ENCODE measurements at places on chromosomes 1 and 21. TPM values are rescaled to one million over a fixed set of nuclear protein-coding genes. Genes with fewer than 3 reads are reported as not detected.

MMEL1 gene
- total RNA-seq, result 1.8 TPM

GRCh38 chr1:151629278-151629677, 17.4 kb downstream of the SNX27 start:
- DNase-seq, result no peak

DNA sequence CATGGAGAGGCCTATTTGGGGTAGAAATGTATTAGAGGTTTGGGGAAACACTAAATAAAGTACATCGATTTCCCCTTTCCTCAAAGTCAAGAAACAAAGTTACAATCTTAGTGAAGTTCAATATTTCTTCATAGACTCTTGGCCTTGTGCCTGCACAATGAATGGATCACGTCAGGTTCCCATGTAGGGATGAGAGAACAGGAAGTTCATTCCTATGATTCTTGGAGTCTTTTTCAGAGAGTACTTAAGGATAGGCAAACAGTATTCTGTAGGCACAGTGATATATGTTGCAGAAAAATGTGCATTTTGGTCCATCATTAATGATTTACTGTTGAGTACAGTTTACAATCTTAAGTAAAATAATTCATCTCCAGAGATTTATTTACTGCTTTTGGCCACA, 275.5 kb downstream of the RGS7 start:
- no peak for DNase-seq

GRCh38 chr1:222229672-222230312, 318.1 kb downstream of the HHIPL2 start:
- DNase-seq, result no peak

DNA sequence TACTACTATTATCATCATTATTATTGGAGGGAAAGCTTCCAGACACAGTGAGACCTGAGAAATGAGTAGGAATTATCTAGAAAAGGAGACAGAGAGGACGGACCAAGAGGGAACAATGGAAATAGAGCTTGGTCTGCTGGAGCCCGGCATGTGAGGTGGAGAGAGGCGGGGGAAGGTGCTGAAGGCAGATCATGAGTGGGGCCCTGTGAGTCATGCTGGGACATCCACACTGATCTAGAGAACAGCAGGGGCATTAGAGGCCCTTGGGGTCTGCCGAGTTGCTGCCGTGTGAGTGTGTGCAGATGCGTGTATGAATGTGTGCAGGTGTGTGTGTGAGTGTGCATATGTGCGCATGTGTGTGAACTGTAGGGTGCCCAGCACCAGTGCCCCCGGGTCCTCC, 65.7 kb downstream of the TMCO4 start:
- no peak for DNase-seq

GRCh38 chr1:77925956-77926355, 37.5 kb downstream of the NEXN start:
- DNase-seq, result no peak

DNA sequence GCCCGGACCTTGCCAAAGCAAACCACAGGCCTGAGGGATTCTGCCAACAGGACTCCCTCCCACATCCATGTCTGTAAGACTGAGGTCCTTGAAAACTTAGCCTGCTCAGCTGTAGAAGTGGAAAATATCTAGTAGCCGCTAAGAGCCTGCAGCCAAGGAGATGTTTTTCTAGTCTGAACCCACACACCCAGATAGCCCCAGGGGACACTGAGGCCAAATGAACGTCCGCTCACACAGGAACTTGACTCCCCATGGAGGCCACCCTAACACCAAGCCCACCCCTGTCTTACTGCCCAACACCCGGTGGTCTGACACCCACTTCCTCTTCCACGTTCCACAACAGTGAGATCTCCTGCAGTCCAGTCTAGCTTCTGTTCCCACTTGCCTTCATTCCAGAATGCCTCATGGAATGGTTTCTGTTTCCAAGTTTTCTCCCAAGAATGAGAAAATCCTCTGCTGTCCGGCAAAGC, 174.8 kb downstream of the PLPP3 start:
- DNase-seq, result no peak

- DNase-seq, result no peak
Observed at GRCh38 chr1:11985851-11986250, 5.6 kb downstream of the MFN2 start.

PALMD gene
- total RNA-seq, result 8.2 TPM

GRCh38 chr1:39653546-39654031, 14.1 kb upstream of the HEYL start:
- peak; percentile 81 for DNase-seq

DNA sequence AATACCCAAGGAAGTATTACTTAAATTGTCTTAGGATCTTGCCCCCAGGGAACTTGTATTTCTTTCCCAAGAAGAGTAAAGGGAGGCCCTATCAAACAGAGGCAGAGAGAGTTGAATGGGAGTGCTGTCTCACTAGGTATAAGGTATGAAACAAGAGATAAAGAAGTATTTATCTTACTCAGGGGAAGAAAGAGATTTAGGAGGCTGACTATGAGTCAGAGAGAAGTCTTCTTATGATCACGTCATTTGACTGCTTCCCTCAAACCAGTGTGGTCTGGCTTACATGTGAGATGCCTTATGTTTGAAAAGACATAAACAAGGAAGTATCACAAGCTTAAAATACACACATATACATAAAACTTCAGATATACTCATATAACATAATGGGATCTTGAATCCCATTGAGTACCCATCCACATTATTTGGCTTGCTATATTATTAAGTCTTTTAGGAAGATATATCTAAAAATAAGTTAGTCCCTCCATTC, 29.6 kb downstream of the DUSP10 start:
- peak; percentile 71 for DNase-seq

KCNJ15 gene
- total RNA-seq, result not detected

GRCh38 chr1:41576620-41577019, 92.1 kb upstream of the EDN2 start:
- no peak for DNase-seq

KCNQ4 gene
- 2.5 TPM for total RNA-seq

- no peak for DNase-seq
Observed at GRCh38 chr1:166172106-166172505, 5.3 kb upstream of the FAM78B start.

NBPF19 gene
- total RNA-seq, result 9.8 TPM

DNA sequence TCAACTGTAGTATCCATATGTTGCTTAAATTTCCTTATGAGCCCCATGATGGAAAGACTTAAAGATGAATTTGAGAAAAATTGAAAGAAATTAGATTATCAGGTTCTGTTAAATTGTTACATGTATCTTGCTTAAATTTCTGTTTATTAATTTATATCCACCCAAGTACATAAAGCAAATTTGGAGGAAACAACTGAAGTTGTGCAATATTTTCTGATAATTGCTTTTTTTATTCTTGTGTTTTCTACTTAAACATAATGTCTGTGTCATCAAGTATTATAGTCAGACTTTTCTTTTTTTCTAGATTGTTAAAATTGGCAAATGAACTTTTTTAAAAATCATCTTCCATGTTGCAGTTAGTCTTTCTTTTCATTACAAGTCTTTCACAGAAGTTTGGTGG, 36.8 kb downstream of the RNF11 start:
- DNase-seq, result no peak

RNF11 gene
- 117 TPM for total RNA-seq

S100A3 gene
- total RNA-seq, result 4.6 TPM

PRKCZ gene
- 56.8 TPM for total RNA-seq

DNA sequence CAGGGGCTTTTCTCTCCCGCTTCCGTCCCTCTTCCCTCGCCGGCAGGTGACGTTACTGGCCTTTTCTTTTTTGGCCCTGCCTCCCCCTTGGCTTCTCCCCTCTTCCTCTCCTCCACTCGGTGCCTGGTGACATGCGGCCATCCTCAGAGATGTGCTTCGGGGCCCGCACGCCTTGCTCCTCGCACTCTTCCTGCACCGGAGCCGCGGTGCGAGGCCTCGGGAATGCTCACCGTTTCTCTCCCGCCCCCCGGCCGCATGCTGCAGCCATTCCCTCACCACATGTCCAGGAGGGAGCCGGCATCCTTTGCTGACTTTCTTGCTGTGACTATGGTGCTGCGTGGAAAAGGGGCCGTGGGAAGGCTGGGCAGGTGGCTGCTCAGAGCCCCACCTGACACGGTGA, 39.3 kb downstream of the PDE9A start:
- no peak for DNase-seq

FNDC5 gene
- total RNA-seq, result 0.35 TPM

- DNase-seq, result no peak
Observed at GRCh38 chr1:25879675-25880074, 4.2 kb upstream of the PAQR7 start.

CD247 gene
- 0.17 TPM for total RNA-seq

ALX3 gene
- total RNA-seq, result not detected

GCSAML gene
- not detected for total RNA-seq

DNA sequence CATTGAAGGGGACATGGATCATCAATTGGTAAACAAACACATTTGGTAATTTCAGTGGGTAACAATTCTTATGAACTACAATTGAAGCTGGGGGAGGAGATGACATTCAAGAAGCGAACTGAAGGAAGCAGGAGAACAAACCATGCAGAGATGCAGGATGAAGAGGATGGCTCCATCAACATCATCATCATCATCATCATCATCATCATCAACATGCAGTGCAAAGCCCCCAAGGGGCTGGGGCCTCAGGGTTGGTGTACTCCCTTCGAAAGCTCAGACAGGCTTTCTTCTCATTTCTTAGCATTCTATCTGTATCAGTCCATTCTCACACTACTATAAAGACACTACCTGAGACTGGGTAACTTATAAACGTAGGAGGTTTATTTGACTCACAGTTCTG, 105.8 kb downstream of the DUSP10 start:
- DNase-seq, result no peak

- no peak for DNase-seq
Observed at GRCh38 chr1:48251821-48252220, 29.3 kb downstream of the SLC5A9 start.

GRCh38 chr1:153616917-153617311, 789 bp upstream of the S100A14 start:
- no peak for DNase-seq

TNNT2 gene
- 1.1 TPM for total RNA-seq
